ENCODE measurements at places on chromosomes 6 and 20. TPM values are rescaled to one million over a fixed set of nuclear protein-coding genes. Genes with fewer than 3 reads are reported as not detected.

The PEX6 gene
- total RNA-seq = 14.2 TPM

The SLC17A1 gene
- total RNA-seq = not detected

The CD93 gene
- total RNA-seq = 1.5 TPM

The SRSF12 gene
- total RNA-seq = not detected

The BPI gene
- total RNA-seq = 0.91 TPM

The PBOV1 gene
- not detected for total RNA-seq

The LINC00237 gene
- not detected for total RNA-seq

The DEFB132 gene
- 0.05 TPM for total RNA-seq

The RIPOR3 gene
- 1.9 TPM for total RNA-seq

The CST3 gene
- 330 TPM for total RNA-seq

The CTSZ gene
- total RNA-seq = 14.9 TPM

The UNC93A gene
- not detected for total RNA-seq

The EYA2 gene
- total RNA-seq = 0.15 TPM

The BMP6 gene
- not detected for total RNA-seq

The EMILIN3 gene
- total RNA-seq = not detected

The RNF217 gene
- 12.0 TPM for total RNA-seq

The ZKSCAN3 gene
- total RNA-seq = 8.1 TPM

The HLA-DMB gene
- total RNA-seq = 5.1 TPM

The KHDC1L gene
- total RNA-seq = not detected

The THBD gene
- 45.2 TPM for total RNA-seq

The SRMS gene
- total RNA-seq = not detected

The TRIM31 gene
- not detected for total RNA-seq

The ERVFRD-1 gene
- total RNA-seq = not detected

The SLC32A1 gene
- total RNA-seq = not detected

The DZANK1 gene
- 1.8 TPM for total RNA-seq

The GINS1 gene
- 31.5 TPM for total RNA-seq

The SNAI1 gene
- total RNA-seq = 8.4 TPM

The PLEKHG1 gene
- not detected for total RNA-seq

The PDYN gene
- not detected for total RNA-seq

The FAXC gene
- 3.5 TPM for total RNA-seq

The PRKN gene
- not detected for total RNA-seq

The RAET1G gene
- 20.6 TPM for total RNA-seq

The NCOA3 gene
- 35.6 TPM for total RNA-seq

Measured in M059J (cell line).